ENCODE measurements at places on chromosomes 13 and 19.

DNA sequence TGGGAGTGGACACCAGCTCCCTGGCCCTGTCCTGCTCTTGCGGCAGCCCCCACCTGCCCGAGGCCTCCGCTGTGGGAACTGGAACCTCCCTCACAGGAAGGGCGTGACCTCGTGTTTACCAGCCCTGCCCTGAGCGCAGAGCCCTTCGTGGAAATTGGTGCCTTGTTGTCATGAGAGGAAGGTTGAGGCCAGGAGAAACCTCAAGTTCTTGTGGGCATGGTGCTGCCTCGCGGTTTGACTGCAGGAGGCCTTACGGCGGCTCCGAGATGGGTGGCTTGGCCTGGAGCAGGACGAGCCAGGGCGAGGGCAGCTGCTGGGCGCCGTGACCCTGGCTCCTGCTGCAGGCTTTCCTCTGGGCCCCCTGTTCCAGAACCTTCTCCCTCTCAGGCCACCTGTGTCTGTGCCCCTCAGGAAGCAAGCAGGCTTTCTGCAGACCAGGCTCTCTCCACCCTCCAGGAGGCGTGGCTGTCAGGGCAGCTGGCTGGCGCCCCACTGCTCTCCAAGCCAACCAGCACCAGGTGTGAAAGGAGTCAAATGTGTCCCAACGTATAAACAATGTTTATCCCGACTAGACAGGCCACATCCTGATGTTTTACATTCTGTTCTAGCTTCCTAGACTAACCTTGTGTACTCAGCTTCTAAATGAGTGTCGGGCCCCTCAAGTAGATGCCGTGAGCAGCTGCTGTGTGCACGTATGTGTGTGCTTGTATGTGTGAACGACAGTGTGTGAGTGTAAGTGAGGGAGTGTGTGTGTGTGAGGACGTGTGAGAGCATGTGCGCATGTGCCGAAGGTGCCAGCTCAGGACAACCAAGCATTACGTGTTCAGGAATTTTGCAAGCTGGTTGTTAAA is 10.4 kb upstream of the RASA3 start:
- DNase-seq = peak; percentile 89

- DNase-seq = no peak
Measured at GRCh38 chr13:40569024-40569350, 97.5 kb downstream of the FOXO1 start.

DNA sequence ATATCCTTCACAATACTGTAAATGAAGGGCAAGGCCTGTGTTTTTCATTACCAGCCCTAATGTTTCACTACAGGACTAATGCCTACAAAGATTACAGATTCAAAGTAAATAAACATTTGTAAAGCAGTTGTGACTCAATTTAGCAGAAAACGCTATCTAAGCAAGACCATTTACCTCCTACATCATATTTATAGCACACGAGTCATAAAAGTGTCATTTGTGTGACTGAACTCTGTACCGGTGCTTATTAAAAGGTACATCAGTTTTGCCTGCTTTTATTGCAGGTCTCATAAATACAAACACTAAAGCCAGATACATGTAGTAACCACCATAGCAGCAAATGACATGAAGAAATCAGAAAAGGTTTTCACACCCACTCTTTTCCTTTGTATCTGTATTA is 61.5 kb upstream of the SLC15A1 start:
- DNase-seq = no peak

GRCh38 chr19:51489113-51489512 is 10.8 kb downstream of the CEACAM18 start:
- DNase-seq = no peak

DNA sequence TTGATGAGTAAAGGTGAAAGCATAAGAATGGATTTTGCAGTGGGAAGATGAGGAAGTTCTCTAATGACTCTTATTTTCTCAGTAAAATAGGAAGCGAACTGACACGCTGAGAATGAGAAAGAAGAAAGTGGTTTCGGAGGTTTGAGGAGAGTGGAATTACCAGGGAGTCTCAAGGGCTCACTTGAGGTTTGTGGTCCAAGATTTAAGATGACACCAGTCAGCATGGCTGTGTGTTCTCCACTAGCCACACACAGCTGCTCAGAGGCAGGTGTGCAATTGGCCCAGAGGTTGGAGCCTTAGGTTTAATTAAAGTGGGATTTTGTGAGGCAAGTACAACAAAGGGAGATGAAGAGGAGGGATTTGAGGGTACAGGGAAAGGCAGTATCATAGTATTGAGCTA is 99.6 kb upstream of the NBEA start:
- DNase-seq = no peak

- no peak for DNase-seq
Measured at GRCh38 chr13:112720814-112721197, 31.0 kb downstream of the ATP11A start.

DNA sequence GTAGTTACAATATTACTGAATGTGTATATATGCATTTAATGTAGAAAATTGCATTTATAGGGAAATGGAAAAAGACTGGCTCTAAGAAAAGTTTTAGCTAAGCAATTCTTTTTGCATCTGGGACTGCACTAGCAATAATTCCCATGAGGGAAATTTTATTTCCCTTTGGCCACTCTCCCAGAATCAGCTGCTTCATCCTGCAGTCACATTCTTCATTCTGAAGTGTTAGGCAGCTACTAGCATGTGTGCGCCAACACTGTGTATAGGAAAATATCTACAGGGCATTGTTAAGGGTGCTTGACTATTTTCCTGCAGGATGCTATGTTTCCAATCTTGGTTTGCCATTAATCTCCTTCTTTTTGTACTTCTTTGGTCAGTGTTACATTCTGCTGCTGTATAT is 312.8 kb upstream of the PCDH20 start:
- DNase-seq = no peak

DNA sequence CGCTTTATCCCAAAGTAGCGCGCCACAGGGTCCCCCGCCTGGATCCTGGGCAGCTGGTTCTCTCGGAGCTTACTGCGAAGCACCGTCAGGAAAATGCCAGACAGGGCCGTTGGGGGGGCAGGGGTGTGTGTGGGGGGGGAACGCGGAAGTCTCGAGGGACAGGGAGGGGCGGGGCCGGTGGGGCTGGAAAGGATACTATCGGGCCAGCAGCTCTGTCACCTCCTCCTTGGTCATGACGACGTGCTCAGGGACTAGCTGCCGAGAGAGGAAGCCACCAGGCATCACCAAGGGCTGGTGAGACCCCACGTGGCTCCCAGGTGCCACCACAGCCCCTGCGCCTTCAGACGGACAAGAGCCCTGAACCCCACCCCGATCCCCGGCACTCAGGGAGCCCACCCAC is 5.3 kb downstream of the POLR2E start:
- peak; percentile 72 for DNase-seq

DNA sequence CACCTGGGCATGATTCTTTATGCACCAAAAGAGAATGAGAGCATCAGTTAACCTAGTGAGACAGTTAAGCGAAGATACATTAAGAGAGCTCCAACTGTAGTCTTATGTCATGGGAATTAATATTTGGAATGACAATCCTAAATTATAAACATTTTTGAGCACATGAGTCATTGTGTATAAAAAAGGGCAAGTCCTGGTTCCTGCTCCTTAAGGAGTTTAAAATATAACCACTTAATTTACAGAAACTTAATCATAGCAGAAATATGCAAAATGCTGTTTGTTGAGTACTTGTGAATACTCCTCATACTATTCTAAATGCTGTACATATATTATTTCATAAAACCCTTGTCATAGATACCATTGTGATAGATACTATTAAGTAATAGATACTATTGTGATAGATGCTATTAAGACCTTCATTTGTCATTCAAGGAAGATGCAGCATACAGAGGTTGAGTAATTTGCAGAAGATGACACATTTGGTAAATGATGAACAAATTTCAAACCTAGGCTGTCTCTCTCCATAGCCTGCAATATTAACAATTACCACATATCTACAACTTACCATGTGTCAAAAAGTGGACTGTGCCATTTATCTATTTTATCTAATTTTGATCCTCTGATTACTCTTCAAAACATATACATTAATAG is 301.0 kb downstream of the TBC1D4 start:
- DNase-seq = no peak

DNA sequence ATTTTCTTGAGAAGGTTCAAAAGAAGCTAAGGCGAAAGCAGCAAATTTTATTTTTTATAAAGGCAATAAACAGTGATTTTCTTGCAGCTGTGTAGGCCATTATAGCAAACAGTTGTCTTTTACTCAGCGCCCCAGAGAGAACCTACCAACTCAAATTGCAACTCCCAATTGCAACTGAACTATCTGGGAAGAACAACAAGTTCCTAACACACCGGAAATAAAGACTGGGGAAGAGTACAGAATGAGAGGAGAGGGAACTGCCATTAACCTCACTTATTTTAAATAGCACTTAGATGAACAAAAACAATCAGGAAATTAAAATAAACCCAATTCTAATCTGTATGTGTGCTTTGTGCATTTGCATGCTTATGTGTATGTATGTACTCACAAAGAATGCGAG is 171.1 kb downstream of the KCTD12 start:
- no peak for DNase-seq

- no peak for DNase-seq
Measured at GRCh38 chr13:101178406-101178805, 237.9 kb downstream of the NALCN start.

GRCh38 chr13:24618011-24618955 is 61.9 kb upstream of the ATP12A start:
- DNase-seq = peak; percentile 82

GRCh38 chr13:109629737-109630136 is 156.6 kb downstream of the IRS2 start:
- DNase-seq = no peak

DNA sequence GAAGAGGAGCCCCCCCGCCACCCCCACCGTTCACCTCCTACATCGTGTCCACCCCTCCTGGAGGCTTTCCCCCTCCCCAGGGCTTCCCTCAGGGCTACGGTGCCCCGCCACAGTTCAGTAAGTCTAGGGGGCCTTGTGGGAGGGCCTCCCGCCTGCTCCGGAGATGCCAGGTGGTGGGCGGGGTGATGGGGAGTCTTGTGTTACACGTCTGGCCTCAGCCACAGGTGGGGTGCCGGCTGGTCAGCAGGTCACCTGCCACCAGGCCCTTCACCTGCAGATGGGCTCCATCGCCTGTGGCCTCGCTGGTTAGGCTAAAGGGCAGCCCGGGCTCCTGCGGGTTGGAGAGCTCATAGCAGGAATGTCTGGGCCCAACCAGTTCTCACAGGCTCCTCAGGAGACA is 8.0 kb upstream of the RPS15 start:
- no peak for DNase-seq

DNA sequence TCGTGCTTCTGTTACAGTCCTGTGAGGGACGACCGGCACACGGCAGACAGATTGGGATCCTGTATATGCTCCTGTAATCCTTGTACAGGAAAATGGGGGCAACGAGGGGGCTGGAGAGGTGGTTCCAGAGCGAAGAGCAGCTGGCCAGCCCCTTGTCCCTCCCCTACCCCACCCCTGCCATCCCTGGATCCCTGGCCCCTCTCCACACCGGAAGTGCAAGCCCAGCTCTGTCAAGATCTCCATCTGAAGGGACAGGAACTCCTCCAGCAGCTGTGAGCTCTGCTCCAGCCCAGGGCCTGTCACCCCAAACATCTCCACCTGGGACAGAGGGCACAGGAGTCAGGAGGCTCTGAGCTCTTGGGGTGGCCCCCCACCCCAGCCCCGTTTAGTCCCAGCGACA is 5.5 kb upstream of the CCER2 start:
- no peak for DNase-seq

GRCh38 chr13:69474011-69474685 is 633.5 kb upstream of the ATXN8OS start:
- DNase-seq = no peak

DNA sequence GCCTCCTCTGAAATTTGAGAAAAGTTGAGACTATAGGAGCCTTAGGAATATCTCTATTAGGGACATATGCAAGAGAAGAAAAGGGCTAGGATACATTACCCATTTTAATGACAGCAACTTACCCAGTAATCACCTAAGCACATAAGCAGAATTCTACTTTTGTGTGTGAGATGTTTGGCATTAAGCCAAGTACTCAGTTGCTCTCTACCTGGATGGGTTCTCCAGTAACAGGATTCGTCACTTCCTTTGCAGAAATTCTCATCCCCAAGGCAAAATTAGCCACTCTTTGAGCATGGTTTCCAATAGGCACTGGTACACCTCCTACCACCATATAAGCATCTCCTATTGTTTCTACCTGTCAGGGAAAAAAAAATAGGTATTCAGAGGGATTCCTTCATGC is 95.1 kb downstream of the C13orf42 start:
- DNase-seq = no peak

DNA sequence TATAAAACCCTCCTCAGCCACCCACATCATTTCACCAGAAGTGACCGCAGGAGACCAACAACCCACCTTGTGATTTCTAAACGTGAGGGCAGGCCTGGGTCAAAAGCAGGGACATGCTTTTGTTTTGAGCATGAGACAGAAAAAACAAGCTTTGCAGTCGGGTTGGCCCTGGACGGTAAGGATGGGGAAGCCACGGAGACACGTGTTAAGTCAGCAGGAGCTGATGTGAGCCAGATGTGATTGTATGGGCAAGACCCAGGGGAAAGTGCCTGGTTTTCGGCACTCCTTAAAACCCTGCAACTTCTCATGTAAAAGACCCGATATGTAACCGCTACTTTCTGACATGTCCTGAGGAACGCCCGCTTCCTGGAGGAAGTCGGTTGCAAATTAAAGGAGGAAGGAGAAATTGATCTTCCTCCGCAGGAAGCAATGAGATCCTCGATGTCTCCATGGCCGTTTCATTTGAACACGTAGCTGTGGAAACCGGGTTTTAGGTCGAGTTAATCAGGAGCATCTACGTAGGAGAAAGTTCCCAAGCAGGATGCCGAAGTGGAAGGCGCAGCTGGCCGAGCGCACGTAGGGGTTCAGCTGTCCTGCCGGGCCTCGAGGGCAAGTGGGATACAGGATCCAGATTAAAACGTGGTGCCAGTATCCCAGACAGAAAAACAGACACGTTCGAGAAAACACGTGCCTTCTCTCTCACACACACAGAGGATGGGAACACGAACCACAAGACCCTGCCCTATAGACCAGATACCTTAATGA is 40.5 kb upstream of the POMP start:
- DNase-seq = no peak

GRCh38 chr19:661427-662196 is 1.4 kb downstream of the RNF126 start:
- DNase-seq = peak; percentile 79

GRCh38 chr13:25604106-25604505 is 232.3 kb downstream of the ATP8A2 start:
- DNase-seq = no peak

DNA sequence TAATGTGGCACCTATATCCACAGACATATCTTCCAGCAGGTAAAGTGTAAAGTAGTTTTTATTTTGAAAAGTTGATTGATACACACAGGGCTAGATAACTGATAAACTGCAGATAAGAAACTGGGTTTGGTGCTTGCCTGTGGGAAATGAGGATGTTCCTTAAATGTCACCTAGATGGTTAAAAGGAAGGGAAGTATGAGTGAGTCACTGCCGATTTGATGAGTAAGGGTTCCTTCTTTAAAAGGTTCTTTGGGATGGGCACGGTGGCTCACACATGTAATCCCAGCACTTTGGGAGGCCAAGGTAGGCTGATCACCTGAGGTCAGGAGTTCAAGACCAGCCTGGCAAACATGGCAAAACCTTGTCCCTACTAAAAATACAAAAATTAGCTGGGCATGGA is 73.8 kb upstream of the FRY start:
- DNase-seq = no peak

- DNase-seq = peak; percentile 60
Measured at GRCh38 chr19:2149980-2150793, 1.2 kb downstream of the AP3D1 start.
